Activated T-helper 2 cell treated with anti-CD3 and anti-CD28 coated beads, Interferon-gamma antibody, Interleukin-2, Interleukin-4, amounts not matched to agents 10 μg/mL and 5 μg/mL and 100 μg/mL, durations not matched to agents 14 hours and 24 hours and 36 hours (primary cell): ENCODE measurements at places on chromosomes 4 and X. TPM values are rescaled to one million over a fixed set of nuclear protein-coding genes. Genes with fewer than 3 reads are reported as not detected.

Gene GPR119
- not detected in 2 replicates for total RNA-seq

Gene PCDH11X
- total RNA-seq, result not detected in 2 replicates

Gene GPR34
- not detected in 2 replicates for total RNA-seq

Gene ADH6
- not detected in 2 replicates for total RNA-seq

Gene HERC5
- 8.4 and 10.2 TPM in 2 replicates for total RNA-seq

Gene ARR3
- total RNA-seq, result not detected in 2 replicates

Gene PPP4R3C
- total RNA-seq, result not detected in 2 replicates

Gene SLC7A11
- 0.92 and 1.8 TPM in 2 replicates for total RNA-seq

Gene CCSER1
- not detected in 2 replicates for total RNA-seq

GRCh38 chr4:108365551-108365950 is 196.8 kb upstream of the LEF1 start:
- peaks cover 29% of the 10 kb centered on the region for H3K4me1 ChIP-seq
- no peaks in the 10 kb centered on the region for H3K36me3 ChIP-seq
- H3K27me3 ChIP-seq, result peaks cover 25% of the 10 kb centered on the region
- no peak overlapping the region for H3K27ac ChIP-seq
- DNase-seq, result no peak
- no peak overlapping the region for H3K4me3 ChIP-seq

- H3K27ac ChIP-seq, result no peak within 1 kb of the TSS
- H3K36me3 ChIP-seq, result no peaks in the 10 kb centered on the region
- H3K27me3 ChIP-seq, result peaks cover 14% of the 10 kb centered on the region
- no peak for DNase-seq
Observed at GRCh38 chrX:105822138-105823091, at the start of gene NRK. Gene NRK (plus strand): TSS chrX:105822539. CDS start chrX:105822846, 307 bp downstream.

DNA sequence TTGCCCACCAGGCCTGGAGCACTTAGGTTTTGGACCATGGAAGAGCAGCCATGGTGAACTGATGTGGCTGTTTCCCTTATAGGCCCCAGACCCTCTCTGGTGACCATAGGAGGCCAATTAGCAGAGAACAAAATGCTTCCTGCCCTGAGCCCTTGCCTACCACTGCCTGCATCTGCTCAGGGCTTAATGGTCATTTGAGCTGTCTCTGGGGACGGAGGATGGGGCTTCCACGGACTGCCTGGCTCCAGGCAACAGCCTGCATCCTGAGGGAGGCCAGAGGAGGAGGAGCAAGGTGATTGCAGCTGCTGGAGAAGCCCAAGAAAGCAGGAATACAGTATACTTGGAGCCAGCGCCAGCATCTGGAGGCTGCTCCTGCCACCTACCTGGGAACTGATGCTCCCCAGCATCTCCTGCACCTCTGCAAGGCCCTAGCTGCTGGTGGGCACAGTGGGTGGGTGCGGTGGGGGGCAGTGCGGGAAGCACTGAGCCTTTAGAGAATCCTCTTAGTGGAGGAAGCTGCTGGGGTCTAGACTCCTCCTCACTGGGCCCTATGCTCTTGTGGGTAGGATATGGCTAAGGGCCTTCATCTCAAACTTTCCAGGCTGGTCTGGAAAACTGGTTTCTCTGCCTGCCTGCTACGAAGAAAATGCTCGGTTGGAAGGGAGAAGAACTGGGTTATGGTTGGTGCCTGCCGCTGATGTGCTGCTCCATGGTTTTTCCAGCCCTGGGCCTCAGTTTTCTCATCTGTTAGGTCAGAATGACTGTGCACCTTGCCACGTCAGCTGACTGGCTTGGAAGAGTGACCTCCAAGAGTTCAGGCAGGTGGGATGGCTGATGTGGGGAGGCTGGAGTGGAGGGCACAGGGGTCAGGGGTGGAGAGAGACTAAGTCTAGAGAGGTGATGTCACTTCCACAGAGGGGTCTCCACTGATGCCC is 158.8 kb upstream of the PJA1 start:
- no peak for DNase-seq
- no peak overlapping the region for H3K27ac ChIP-seq

- H3K27ac ChIP-seq, result no peak overlapping the region
- no peak for DNase-seq
- H3K36me3 ChIP-seq, result no peaks in the 10 kb centered on the region
- no peaks in the 10 kb centered on the region for H3K27me3 ChIP-seq
Observed at GRCh38 chr4:117137145-117137544, 51.8 kb upstream of the TRAM1L1 start.

- peak overlapping the region; percentile 100 for H3K4me3 ChIP-seq
- H3K4me1 ChIP-seq, result peaks cover 36% of the 10 kb centered on the region
- H3K36me3 ChIP-seq, result peaks cover 60% of the 10 kb centered on the region
- peak; percentile 53 for DNase-seq
Observed at GRCh38 chr4:56979421-56980072, 851 bp downstream of the POLR2B start.

GRCh38 chrX:17527922-17528321 is 152.9 kb downstream of the NHS start:
- DNase-seq, result no peak
- no peaks in the 10 kb centered on the region for H3K27me3 ChIP-seq
- H3K4me3 ChIP-seq, result no peak overlapping the region
- peaks cover 2% of the 10 kb centered on the region for H3K4me1 ChIP-seq

- peaks cover 3% of the 10 kb centered on the region for H3K4me1 ChIP-seq
- DNase-seq, result no peak
- no peaks in the 10 kb centered on the region for H3K36me3 ChIP-seq
- no peaks in the 10 kb centered on the region for H3K27me3 ChIP-seq
- H3K4me3 ChIP-seq, result no peak overlapping the region
Observed at GRCh38 chr4:169229571-169230028, 41.2 kb downstream of the SH3RF1 start.

DNA sequence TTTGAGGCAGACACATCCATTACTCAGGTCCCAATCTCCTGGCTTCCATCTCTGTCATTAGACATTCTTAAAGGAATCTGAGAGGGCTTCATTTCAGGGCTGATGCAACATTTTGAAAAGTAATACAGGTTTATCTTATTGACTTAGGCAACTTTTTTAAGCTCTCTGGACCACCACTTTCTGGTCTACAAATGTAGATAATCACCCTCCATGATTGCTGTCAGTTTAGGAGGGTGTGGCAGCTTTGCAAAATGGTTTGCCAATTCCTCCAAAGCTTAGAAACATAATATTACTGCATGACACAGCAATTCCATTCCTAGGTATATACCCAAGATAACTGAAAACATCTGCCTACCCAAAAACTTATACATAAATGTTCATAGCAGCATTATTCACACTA is 77.6 kb downstream of the ARHGAP6 start:
- H3K4me1 ChIP-seq, result peaks cover 8% of the 10 kb centered on the region
- H3K27me3 ChIP-seq, result peaks cover 2% of the 10 kb centered on the region
- H3K36me3 ChIP-seq, result no peaks in the 10 kb centered on the region
- DNase-seq, result no peak
- no peak overlapping the region for H3K27ac ChIP-seq

DNA sequence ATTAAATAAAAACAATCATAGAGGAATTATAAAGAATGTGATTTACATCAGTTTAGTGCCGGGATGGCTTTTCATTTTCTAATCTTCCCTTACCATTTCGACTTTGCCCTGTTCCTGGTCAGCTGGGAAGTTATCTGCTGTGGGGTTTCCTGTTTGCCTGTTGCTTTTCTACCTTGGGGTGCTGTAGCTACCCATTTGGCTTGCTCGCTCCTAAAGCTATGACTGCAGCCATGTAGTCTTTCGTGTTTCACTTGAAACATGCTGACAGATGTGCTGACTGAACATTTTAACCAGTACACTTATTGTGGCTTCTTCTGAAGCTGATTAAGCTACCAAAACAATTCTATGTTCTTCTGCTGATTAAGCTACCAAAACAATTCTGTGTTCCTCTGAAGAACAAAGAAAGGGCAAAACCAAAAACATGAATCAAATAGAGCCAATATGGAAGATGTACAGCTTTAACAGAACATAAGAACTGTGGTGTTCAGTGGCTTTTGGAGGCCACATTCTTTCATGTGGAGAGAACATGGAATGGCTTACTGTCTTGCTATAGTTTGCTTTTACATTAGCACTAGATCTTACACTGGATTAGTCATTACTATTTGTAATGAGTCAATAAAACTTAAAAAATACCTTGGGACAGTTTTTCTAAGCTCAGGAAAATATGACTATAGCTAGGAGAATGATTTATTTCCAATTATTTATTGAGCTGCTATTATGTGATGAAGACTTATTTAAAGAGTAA is 440.4 kb downstream of the SPRY1 start:
- no peaks in the 10 kb centered on the region for H3K4me1 ChIP-seq
- no peaks in the 10 kb centered on the region for H3K36me3 ChIP-seq
- H3K27me3 ChIP-seq, result no peaks in the 10 kb centered on the region
- H3K4me3 ChIP-seq, result no peak overlapping the region

- H3K4me3 ChIP-seq, result no peak overlapping the region
- no peak for DNase-seq
- H3K27ac ChIP-seq, result peak overlapping the region; percentile 38
- H3K27me3 ChIP-seq, result no peaks in the 10 kb centered on the region
- peaks cover 25% of the 10 kb centered on the region for H3K4me1 ChIP-seq
- peaks cover 38% of the 10 kb centered on the region for H3K36me3 ChIP-seq
Observed at GRCh38 chr4:2598511-2599303, 62.3 kb downstream of the FAM193A start.

DNA sequence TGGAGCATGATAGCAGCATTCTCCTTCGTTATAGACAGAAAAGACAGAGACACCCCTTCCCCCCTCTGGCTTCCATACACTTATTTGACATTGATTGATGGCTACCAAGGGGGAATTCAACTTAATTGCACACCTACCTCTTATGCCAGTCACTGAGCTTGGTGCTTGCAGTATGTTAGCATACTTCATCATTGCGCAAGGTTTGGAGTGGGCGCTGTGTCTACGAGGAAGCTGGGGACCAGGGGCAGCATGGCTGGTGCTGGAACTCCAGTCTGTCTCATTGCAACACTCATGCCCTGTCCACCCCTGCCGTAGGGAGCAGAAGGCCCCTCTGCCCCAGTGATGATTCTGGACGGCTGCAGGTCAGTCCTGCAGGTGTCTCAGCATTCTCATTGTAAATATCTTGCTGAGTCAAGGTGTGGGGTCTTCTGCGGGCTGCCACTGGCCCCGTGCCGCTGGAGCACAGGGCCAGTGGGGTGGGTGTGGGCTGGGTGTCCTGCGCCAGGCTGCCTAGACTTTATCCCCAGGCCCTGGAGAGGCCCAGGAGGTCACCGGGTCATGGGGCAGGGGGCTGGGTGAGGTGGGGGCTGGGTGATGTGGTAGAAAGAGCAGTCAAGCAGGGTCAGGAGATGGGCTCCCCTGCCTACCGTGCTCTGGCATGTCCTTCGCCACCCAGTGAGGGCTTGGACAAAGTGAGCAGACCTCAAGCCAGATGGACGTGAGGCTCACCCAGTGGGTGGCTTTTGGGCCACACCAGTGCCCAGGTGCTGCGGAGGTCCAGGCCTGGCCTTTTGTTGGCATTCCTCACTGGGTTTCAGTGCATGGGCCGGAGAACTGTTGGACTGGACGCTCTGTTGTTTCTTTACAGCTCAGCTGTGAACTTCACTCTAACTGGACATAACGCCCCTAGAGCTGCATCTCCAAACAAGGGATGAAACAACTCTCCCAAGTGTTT is 85.5 kb downstream of the PSAPL1 start:
- no peak overlapping the region for H3K4me3 ChIP-seq
- no peak overlapping the region for H3K27ac ChIP-seq
- H3K27me3 ChIP-seq, result no peaks in the 10 kb centered on the region
- H3K36me3 ChIP-seq, result no peaks in the 10 kb centered on the region
- no peaks in the 10 kb centered on the region for H3K4me1 ChIP-seq

DNA sequence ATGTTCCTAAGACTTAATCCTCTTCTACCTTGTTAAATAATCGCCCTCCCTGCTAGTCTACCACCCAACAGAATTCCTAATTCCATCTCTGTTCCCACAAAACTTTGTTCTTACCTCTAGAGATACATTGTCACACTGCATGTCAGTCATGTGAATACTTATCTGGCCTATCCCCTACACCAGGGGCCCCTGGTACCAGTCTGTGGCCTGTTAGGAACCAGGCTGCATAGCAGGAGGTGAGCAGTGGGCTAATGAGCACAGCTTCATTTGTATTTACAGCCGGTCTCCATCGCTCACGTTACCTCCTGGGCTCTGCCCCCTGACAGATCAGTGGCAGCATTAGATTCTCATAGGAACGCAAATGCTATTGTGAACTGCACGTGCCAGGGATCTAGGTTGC is 73.9 kb downstream of the APBB2 start:
- H3K36me3 ChIP-seq, result no peaks in the 10 kb centered on the region
- no peak for DNase-seq
- H3K27ac ChIP-seq, result no peak overlapping the region
- no peak overlapping the region for H3K4me3 ChIP-seq
- H3K27me3 ChIP-seq, result peaks cover 3% of the 10 kb centered on the region
